ENCODE measurements at places on chromosomes 3 and 15.

GRCh38 chr3:151877269-151877668, 3.8 kb downstream of the SUCNR1 start:
- no peak for DNase-seq

DNA sequence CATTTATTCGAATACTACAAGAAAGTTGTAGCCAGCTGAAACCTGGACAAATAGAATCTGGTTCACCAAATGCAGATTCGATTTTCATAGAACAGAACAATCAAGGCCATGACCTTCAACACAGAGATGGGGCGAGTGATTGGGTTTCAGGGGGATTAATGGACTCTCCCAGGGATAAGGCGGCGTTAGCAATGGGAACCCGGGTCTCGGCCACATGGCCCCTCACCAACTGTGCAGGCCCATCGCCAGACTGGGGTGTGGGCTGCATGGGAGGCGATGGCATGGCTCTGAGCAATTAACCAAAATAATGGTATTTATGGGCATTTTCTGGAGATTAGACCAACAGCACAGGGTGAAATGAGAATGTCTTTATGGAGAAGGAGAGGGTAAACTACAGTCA, 34.2 kb downstream of the VGLL4 start:
- DNase-seq, result no peak

GRCh38 chr3:142580061-142580423, 1.5 kb upstream of the ATR start:
- DNase-seq, result no peak

GRCh38 chr15:55319537-55320237, 665 bp downstream of the PIGB start:
- DNase-seq, result no peak

DNA sequence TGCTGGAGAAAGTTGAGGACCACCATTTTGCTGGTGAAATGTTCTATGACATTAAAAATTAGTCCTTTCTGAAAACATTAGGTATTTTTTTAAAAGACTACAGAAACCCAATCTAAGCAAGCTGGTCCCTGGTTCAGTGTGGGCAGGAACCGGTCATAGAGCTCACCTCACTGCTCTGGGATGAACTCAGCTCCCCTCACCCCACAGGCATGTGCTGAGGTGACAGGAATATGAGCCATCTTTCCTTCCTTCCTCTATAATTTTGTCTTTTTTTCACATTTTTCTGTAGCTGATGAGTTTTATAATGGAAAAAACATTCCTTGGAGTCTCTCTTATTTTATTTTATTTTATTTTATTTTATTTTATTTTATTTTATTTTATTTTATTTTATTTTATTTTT, 8.2 kb upstream of the LRRC15 start:
- no peak for DNase-seq

GRCh38 chr15:81024265-81024872, 23.6 kb downstream of the TLNRD1 start:
- no peak for DNase-seq

GRCh38 chr15:91939403-91939831, 85.9 kb downstream of the SLCO3A1 start:
- DNase-seq, result no peak

- peak; percentile 59 for DNase-seq
Observed at GRCh38 chr15:74889390-74889882, 406 bp upstream of the MPI start.

GRCh38 chr3:48543271-48543866, 13.2 kb downstream of the PFKFB4 start:
- no peak for DNase-seq

DNA sequence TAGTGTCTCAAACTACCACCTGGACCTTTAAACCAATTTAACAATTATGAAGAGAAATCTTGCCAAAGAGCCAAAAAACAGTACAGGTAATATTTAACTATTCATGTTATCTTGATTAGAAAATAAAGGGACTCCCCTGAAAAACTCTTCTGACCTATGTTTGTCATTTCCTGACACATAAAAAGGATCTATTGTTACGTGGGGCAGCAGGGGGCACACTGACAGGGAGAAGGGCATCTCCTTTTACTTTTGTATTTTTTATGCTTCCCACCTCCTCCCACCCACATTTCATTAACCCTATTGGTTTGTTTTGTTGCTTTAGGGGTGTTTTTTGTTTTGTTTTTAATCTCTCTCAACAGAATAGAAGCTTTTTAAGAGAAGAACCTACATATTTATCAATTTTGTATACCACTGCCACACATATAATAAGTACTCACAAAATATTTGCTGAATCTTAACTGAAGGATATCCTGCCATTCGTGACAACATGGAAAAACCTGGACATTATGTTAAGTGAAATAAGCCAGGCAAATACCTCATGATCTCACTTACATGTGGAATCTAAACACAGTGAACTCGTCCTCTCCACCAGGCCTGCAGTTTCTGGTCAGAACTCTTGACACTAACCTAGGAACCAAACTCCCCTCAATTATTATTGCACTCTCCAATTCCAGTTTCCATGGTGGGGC, 17.7 kb downstream of the STAG1 start:
- no peak for DNase-seq

All from SHP77 treated with DMSO at 0.1 percent for 48 hours (cell line).